ENCODE measurements at places on chromosomes 12 and 14.

GRCh38 chr14:30240685-30241084, 313.0 kb upstream of the PRKD1 start:
- no peak for DNase-seq

GRCh38 chr14:37844614-37845013, 249.2 kb downstream of the TTC6 start:
- no peak for DNase-seq

- no peak for DNase-seq
These were observed 1.6 kb downstream of the IRAK4 start for GRCh38 chr12:43760396-43760795.

GRCh38 chr12:389142-390096, at the start of gene KDM5A:
TSS of gene KDM5A (minus strand) at chr12:389320. CDS start at chr12:389091, 229 bp downstream.
- DNase-seq: peak; percentile 93

DNA sequence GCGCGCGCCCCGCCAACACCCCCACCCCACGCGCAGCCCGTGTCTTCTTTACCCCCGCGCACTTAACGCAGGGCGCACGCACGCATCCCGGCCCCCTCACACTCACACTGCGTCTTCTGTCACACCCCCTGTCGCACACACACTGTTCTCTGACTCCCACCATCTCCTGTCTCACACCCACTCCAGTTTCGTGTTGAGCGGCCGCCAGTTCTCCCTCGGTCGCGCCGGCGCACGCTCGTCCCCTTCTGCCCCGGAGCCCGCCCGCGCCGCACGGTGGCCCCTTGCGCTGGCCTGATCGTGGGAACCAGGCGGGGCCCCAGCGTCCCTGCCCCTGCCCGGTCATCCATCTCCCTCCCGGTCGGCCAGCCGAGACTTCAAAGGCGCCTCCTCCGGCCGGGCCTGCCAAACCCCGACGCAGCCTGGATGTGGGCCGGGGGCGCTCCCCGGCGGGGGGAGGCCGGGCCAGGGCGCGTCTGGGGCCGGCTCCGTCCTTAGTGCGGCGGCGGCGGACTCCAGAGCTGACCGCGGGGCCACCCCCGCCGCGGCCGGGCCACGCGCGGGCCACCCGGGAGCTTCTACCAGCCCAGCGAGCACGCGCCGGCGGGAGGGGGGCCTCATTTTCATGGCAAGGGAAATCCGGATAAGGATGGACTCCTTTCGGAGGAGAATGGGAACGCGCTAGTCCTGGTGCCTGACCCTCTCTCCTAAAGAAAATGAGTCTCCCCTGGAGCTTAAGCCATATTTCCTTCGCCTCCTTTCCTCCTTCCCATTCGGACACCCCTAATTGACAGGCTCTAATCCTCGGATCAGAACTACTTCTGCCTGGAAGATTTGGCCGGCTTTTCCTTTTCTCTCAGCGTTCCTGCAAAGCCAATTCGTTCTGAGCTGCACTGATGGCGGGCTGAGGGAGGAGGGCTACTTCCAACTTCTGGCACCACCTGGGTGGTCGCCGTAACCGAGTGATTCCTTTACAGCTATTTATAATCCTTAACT, 82.0 kb upstream of the HMGA2 start:
- peak; percentile 60 for DNase-seq

DNA sequence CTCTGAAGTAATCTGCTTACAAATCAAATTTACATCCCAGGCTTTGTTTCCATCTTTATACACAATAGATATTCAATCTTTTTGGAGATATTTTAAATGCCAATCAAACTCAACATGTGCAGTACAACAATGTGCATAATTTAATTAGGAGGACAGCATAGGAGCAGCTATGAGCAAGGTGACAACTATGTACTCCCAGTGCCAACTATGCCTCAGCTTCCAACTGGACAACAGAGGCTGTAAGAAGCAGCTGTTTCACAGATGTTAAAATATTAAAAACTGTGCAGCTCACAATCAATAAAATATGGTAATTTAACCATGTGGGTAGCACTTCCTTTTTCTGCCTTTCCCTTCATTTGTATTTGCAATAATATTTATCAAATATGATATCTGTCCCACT, 99.9 kb downstream of the ST8SIA1 start:
- no peak for DNase-seq
